ENCODE measurements at places on chromosomes 6 and 20.

- DNase-seq = no peak
Measured at GRCh38 chr20:48893374-48893773, 28.1 kb upstream of the ARFGEF2 start.

DNA sequence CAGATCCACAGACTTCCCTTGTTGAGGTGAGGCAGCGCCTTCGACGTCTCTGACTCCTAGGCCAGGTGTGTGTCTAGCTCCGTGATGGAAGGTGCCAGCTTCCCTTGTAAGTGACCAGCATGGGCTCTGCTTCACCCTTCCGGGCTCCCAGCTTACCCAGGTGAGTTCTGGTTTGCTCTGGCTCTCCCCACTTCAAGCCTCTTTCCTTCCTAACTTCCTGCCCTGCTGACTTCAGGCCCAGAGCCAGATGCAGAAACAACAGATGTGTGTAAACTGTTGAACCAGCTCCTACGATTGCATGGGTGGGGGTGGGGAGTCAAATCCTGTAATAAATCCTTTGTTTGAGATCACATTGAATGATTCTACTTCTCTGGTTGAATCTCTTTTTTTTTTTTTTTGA is 51.6 kb upstream of the BMP6 start:
- no peak for DNase-seq

DNA sequence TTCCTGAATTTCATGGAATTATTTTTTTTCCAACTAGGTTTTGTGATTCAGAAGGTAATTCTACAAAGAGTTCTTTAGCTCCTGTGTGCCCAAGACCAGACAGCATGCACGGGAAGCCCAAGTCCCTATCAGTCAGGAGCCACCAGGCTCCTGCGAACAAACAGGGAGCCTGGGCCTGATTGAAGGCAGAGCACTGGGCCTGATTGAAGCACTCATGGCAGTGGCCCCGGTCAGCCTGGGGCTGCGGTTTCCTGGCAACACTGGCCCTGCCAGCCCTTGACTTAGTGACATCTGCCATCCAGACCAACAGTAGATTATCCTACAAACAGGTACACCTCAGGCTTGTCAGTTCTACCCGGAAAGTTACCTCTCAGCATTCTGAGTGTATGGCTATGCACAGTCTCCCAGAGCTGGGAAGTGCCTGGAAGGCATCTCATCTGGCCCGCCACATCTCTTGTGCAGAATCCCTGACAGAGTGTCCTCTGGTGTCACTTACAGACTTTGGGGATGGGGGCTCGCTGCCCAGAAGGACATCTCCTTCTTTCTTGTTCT is 133.8 kb downstream of the VEGFA start:
- no peak for DNase-seq

DNA sequence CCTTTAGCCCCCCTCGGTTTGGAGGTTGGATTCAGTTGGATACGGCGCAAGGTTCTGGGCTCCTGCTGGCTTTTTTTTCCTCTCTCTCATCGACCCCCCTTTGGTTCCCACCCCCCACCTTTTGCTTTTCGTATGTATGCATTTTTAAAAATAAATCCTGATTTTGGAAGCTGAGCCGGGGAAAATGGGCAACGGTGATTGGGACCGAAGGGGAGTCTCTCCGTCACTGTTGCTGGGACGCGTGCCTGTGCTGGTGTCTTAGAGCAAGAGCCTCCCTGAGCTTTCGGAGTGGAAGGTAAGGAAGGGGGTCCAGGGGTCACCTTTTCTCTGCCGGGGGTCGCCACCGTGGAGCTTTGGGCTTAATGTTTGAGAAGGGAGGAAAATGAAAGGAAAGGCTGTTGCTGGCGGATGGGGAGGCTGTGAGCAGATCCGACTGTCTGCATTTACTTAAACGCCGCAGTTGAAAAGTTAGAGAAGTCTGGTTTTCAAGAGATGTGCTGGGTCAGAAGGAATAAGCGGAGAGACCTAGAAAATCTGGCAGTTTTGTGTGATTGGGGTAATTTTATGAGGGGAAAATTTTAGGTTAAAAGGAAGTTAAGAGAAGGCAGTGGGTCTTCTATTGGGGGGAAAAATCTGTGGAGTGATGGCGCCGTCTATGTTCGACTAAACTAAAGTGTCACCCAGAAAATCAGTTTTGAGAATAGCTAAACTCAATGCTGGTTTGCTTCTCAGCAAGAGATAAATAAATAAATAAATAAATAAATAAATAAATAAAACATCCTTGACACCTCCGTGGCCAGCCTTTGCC is 828 bp downstream of the ADGRB3 start:
- DNase-seq = peak; percentile 68

GRCh38 chr20:17646961-17647301 is 35.1 kb downstream of the RRBP1 start:
- DNase-seq = peak; percentile 93

DNA sequence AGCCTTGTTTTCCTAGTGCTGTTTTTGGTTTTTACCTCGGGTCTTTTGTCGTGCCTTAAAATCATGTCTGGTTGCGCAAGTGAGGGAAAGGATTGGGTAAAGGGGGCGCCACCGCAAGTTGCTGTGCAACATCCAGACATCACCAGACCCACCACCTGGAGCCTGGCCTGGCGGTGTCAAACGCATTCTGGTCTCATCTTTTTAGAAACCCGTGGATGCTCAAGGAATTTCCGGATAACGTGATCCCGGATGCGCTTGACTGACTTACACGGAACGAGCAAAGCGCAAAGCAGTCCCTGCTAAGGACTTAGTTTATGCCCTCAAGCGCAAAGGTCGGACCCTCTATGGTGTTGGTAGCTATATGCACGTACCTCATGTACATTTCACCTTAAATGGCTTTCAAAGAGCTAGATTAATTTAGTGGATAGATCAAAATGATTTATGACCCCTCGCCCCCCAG is 105.2 kb downstream of the OR2B2 start:
- no peak for DNase-seq

- DNase-seq = no peak
Measured at GRCh38 chr6:32974016-32974333, 5.6 kb downstream of the BRD2 start.

- no peak for DNase-seq
Measured at GRCh38 chr6:318243-318890, 26.1 kb downstream of the DUSP22 start.

Data from NCI-H1092 treated with DMSO at 0.1 percent for 48 hours (cell line).